ENCODE measurements at places on chromosomes 1 and 21.

DNA sequence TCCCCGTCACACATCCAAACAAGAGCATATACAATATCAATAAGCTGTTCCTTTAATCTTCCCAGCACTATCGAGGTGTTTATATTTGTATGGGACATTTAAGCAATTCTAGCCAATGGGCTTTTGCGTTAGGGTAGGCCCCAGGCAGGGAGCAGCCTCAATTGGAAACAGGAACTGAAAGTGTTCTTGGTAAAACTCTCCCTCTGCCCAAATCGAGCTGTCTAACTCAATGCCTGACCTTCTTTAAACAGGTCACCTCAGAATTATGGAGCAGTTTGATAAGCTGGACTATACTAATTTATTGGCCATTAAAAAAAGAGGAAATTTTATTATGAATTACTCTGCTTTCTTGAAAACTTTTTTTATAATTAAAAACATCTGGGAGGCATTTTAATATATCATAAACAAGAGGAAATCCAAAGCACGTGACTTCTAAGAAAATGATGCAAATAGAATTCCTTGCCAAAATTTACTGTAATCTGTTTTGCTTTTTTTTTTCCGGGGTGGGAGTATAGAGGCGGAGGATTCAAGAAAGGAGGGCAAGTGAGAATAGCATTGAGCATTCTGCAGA, 498.1 kb downstream of the LMO4 start:
- DNase-seq: peak; percentile 6

DNA sequence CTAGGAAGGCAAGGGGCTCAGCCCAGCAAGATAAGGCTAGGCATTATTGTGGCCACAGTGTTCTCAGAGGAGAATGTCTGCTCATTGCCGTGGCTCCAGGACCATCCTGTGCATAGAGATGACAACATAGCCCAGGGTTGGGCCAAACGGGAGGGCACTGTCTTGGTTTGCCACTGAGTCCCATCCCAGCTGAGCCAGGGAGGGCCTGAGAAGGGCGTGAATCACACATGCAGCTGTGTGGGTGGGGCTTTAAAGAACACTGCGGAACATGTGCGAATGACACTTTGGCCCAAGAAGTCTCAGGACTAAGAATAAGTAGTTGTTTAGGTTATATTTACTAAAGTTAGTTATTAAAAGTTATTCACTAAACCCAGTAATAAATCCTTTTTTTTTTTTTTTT, 18.5 kb downstream of the CHAF1B start:
- no peak for DNase-seq

DNA sequence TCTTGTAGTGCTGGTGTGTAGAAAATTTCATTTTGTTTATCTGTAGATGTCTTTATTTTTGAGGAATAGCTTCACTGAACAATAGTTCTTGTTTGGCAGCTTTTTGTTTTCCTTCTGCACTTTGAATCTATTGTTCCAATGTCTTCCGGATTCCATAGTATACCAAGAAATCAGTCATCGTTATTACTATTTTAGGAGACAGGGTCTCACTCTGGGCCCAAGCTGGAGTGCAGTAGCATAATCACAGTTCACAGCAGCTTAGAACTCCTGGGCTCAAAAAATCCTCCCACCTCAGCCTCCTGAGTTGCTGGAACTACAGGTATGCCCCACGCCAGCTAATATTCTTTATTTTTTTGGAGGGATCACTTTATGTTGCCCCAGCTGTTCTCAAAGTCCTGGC, 67.7 kb upstream of the RGS2 start:
- no peak for DNase-seq

DNA sequence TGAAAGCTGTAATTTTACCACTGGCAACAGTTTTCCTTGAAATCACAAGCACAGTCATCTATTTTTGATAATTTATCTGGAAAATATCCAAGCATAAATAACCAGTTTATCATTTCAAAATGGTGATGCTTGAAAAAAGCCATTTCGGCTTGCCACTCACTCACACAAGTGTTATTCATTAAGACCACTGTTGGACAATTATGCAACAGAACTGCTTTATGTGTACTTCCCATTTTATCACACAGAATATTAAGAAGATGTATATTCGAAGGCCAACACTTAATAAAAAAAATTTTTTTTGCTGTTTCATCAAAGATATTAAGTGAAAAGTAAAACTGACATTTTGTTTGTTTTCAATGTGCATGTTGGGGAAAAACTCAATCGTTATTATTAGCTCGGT, 62.3 kb downstream of the EIF4G3 start:
- DNase-seq: no peak

DNA sequence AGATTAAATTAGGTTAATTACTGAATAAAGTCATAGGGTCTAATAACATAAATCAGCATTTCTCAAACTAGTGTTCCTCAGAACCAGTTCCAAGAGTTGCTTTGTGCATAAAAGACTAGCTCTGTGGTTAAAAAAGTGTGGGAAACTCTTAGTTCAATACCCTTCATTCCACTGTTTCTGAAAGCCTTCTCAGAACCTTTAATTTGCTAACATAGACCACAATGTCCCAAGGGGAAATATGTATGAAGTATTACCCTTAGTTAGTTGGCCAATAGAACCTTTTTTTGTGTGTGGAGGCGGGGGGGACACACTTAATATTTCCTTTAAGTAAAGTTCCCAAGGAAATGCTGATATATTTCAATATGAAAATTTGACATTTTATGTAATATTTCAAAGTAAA, 20.4 kb downstream of the ODF2L start:
- no peak for DNase-seq

DNA sequence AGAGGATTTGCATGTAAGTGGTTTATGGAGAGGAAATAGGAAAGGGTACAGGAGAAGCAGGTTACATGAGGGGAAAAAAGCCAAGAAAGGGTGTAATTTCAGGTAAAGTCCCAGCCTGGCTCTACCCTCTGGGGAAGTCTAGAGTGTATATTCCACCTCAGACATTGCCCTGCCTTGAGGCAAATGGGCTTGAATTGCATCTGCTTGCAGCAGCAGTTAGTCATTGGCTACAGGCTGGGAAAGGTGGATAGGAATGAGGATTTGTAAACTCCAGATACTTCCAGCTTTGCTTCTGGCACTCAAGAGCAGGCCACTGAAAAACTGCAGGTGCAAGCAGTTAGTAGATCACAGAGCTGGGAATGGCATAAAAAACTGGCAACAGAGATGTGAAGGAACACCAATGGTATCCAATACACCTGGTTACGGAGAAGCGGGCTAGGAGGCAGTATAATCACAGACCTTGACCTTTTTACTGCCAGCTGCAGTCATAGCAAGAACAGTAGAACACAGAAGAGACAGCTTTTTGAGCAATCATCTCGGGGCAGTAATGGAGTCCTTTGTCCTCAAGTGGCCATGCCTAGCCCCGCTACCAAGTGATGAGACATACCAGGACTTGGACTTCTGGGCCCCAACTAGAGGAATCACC, 226.9 kb upstream of the NRIP1 start:
- no peak for DNase-seq

DNA sequence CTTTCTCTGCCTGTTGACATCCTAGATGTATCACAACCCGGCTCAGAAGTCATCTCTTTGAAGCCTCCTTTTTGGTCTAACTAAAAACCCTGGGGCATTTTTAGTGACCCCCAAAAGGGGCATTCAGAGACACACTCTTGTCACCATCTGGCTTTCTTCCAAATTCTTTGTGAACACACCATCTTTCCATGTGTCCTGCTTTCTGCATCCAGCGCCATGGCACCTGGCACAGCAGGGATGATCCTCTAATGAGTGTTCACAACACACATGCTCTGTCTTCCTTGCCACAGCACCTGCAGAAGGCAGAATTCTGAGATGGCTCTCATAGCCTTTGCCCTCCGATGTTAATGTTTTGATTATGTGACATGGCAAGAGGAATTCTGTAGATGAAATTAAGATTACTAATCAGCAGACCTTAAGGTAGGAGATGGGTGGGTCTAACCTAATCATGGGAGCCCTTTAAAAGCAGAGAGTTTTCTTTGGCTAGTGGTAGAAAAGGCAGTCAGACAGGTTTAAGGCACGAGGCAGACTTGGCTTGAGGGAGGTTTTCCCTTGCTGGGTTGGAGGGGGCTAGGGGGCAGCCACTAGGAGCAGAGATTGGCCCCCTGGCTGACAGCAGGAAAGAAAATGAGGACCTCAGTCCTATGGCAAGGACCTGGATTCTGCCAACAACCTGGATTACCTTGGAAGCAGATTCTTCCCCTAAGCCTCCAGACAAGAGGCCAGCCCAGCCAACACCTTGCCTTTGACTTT, 4.9 kb upstream of the TMEM61 start:
- no peak for DNase-seq

DNA sequence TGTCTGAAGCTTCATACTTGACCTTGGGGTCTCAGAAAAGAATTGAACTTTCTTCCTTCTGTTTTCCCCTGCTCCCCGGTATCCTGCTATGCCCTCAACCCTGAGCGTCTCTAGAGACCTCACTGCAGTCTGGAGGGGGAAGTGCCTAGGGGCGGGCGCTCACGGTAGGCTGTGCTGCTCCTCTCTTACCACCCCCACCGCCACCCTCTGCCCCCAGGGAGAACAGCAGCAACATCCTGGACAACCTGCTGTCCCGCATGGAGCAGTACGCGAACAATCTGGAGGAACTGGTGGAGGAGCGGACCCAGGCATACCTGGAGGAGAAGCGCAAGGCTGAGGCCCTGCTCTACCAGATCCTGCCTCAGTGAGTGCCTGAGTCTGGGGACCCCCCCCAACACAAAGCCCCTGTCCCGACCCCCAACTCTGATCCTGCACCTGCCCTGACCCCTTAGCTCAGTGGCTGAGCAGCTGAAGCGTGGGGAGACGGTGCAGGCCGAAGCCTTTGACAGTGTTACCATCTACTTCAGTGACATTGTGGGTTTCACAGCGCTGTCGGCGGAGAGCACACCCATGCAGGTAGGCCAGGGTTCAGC, 10.3 kb downstream of the NPR1 start:
- DNase-seq: no peak

DNA sequence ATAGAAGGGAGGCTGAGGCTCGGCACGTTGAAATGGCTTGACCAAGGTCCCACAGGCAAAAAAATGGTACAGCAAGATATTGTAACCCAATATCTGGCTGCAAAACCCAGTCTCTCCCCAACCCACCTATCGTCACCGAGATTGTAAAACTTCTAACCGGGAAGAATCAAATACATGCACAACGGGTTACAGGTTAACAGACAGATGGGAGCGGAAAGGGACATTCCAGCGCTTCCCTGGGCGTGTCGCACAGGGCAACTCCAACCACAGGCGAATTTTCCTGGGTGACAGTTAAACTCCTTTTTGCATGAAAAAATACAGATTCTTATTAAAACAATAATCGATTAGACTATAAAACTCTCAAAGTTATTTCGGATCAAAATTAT, 31.8 kb upstream of the JUN start:
- peak; percentile 24 for DNase-seq

DNA sequence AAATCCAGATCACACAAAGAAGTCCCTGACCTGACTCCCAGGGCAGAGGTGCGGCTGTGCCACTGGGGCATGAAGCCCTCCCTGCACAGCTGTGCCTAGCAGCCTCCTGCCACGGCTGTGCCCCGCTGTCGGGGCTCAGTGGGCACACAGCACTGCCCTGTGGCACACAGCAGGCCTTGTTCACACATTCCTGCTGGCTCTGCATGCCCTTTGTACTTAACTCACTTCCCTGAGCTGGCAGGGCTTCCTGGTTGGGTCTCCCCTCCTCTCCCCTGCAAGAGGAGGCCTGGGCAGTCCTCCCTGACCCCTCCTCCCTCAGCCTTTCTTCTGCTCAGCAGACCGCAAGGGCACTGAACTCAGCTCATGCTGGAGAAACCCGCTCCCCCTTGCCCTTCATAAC, 14.8 kb downstream of the LHX4 start:
- DNase-seq: no peak

- no peak for DNase-seq
Observed at GRCh38 chr1:33388805-33389771, 41.8 kb downstream of the PHC2 start.

- DNase-seq: peak; percentile 20
Observed at GRCh38 chr1:244371242-244372141, 80.2 kb downstream of the ADSS2 start.

- no peak for DNase-seq
Observed at GRCh38 chr1:232586679-232587078, 43.3 kb downstream of the SIPA1L2 start.

GRCh38 chr21:37536616-37537278, 170.2 kb downstream of the DYRK1A start:
- no peak for DNase-seq

- DNase-seq: no peak
Observed at GRCh38 chr1:201370500-201370899, 7.0 kb downstream of the TNNT2 start.

GRCh38 chr1:200217703-200218102, 190.2 kb downstream of the NR5A2 start:
- DNase-seq: peak; percentile 15

DNA sequence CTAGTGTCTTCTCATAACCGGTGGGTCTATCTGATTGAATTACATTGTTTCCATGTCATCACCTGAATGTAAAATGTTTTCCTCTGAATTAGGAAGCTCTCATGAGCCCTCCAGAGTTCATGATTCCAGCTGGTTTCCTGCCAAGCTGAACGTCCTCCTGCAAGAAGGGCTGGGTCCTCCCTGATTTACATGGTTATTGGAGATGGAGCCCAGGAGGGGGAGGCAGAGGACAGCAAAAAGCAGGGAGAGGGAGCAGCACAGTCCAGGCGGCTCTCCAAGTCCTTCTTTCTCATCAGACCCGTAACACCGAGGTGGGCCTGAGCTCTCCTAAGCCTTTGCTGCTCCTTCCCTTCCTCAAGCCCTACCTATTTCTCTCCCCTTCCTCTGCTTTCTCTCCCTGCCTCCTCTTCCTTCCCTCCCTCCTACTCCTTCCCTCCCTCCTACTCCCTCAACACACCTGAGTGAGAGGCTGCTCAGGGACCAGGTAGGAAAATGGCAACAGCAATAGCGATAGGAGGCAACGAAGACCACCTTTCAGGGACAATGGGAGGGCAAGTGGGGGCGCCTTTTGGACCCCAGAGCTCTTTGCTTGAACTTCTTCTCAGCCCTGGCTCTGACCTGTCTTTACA, 265.9 kb downstream of the PRDM2 start:
- no peak for DNase-seq

GRCh38 chr1:107633596-107633995, 331.4 kb downstream of the VAV3 start:
- DNase-seq: no peak
